Testis (tissue), 5 donors: ENCODE measurements at places on chromosomes 16 and 17.

GRCh38 chr17:80842456-80843013, 149.1 kb upstream of the CHMP6 start:
- no peak for DNase-seq

DNA sequence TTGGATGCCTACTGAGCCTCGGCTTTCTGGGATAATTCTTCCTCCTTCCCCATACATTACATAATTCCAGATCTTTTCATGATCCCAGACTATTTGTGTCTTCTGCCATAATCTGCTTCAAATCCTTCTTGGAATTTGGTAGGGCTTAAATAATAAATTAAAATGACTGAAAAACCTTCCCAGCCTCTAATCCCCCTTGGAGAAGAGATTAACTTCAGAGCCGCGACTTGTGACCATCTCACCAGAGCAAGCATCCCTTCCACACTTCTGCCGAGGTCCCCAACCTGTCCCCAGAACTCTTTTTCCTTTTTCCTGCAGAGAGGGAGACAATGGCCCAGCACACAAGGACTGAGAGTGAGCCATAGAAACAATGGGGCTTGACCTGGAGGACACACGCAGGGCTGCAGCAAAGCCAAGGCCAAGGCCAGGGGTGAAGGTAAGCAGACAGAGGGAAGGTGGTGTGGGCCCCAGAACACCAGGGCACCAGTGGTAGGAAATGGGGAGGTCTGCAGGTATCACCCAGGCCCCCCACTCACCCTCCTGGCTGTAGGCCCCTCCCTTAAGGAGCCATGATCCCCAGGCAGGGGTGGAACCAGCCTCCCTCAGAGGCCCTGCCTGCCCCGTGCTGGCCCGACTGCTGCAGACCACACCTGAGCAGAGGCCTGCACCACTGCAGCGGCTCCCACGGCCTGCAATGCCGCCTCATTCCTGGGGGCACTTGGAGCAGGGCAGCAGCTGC, 9.6 kb upstream of the BCAR1 start:
- DNase-seq, result no peak

DNA sequence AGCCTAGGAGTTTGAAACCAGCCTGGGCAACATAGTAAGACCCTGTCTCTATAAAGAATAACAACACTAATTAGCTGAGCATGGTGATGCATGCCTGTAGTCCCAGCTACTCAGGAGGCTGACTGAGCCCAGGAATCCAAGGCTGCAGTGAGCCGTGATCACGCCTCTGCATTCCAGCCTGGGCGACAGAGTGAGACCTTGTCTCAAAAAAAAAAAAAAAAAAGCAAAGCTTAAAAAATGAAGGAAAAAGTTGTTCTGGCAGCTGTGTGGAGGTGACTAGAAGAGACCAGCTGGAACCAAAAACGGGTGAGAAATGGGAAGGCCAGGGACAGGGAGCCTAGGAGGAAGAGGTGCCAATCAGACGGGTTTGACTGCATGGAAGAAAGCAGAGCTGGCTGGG, 4.2 kb downstream of the BCL7C start:
- no peak for DNase-seq

DNA sequence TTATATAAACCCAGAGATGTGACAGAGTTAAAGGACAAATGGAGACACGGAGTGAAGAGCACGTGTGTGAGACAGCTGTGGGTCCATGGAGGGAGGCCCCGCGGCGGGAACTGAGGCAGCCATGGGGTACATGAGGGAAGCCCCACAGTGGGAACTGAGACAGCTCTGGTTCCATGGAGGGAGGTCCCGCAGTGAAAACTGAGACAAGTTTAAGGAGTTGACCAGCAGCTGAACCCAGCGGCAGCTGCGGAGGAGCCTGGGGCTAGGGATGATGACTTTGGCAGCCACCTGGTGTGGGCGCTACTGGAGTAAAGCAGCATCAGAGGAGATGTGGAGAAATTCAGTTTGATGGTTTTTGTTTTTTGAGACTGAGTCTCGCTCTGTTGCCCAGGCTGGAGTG, 185.1 kb downstream of the RPTOR start:
- no peak for DNase-seq

DNA sequence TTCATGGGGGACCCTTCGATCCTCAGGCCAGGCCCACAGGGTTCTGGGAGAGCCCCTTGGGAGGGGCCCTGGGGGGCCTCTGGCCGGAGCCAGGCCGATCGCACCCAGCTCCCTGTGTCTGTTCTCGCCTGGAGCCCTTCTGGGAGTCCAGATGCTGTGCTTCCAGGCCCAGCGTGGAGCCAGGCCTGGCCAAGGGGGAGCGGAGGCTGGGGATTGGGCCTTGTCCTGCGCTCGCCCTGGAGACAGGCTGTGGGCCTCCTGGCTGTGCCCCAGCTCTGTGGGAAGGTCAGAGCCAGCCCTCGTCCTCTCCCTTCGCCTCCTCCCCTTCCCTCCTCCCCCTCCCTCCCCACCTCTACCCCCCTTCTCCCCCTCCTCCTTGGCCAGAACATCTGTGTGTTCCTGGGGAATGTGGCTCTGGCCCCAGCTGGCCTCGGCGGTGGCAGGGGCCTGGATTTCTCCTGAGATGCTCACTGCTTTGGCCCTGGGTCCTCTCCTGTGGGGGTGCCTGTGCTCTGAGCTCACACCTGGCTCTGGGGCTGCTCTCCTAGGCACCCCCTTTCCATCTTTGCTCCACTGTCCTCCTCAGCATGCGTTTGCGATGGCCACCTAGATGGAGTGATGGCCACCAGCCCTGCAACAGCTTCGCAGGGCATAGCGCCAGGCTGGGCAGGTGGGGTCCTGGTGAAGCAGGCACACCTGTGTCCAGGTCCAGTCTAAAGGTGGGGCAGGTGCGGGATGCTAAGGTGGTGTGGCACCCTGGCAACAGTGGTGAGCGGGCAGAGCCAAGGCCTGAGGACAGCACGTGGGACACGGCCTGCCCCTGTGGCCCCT, 90.6 kb upstream of the CIBAR2 start:
- peak; percentile 86 for DNase-seq

DNA sequence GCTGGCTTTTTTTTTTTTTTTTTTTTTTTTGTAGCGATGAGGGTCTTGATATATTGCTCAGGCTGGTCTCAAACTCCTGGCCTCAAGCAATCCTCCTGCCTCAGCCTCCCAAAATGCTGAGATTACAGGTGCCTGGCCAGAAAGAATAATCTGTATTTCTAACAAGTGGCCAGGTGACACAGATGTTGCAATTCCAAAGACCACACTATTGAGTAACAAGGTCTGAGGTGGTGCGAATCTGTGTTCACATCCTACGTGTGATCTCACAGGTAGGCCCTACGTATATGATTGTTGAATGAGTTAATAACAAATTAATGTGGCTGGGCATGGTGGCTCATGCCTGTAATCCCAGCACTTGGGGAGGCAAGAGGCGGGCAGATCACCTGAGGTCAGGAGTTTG, 33.3 kb downstream of the OTOA start:
- DNase-seq, result no peak

GRCh38 chr17:19702217-19702641, 14.2 kb downstream of the SLC47A2 start:
- DNase-seq, result peak; percentile 2

DNA sequence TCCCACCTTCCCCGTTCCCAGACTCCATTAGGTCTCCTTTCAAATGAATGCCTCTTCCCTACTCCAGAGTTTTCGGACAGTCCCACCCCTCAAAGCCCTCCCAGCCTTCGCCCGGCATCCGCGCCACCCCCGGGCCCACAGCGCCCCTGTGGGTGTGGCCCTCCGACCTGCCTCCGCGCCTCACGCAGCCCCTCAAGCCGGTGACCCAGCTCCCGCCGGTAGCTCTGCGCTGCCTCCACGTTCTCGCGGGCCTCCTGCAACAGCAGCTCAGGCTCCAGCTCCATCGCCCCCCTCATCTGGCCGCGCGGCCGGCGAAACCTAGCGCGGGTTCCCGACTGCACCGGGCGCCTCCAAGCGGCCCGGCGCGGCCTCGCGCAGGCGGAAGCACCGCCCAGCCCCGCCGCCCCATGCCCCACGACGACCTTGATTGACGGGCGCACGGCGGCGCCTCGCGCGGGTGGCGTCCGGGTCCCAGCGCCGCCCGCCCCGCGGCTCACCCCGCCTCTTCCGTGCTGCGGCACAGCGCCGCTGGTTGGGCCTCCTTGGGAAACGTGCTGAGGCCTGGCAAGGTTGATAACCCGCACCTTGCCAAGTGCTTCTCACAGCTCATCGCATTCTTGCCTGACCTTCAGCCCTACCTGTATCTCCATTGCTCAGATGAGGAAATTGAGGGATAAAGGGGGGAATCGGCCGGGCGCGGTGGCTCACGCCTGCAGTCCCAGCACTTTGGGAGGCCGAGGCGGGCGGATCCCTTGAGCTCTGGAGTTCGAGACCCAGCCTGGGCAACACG, at the start of gene CRLF3:
Gene CRLF3, minus strand, starts transcription at position 337 of the 790 bp plus-strand sequence. Its CDS starts 41 bp downstream, at position 296.
- peak; percentile 91 for DNase-seq

DNA sequence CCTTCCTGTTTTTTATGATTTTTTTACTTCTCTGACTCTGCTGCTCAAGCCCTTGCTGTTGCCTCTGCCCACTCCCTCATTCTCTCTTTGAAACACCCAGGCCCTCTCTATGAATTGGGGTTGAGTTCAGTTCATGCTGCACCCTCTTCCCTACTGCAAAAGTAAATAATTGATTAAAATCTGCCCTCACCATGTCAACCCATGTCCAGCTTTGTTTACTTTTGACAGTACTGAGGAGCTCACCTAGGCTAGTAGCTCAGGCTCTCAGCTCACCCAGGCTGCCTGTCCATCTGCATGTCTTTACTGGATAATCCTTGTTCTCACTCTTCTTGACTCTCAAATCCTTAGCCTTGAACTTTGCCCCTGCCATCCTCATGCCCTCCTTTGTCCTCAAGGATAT, 95.2 kb downstream of the SPACA3 start:
- DNase-seq, result no peak

- DNase-seq, result no peak
Observed at GRCh38 chr17:79420318-79421243, 190.3 kb downstream of the RBFOX3 start.

DNA sequence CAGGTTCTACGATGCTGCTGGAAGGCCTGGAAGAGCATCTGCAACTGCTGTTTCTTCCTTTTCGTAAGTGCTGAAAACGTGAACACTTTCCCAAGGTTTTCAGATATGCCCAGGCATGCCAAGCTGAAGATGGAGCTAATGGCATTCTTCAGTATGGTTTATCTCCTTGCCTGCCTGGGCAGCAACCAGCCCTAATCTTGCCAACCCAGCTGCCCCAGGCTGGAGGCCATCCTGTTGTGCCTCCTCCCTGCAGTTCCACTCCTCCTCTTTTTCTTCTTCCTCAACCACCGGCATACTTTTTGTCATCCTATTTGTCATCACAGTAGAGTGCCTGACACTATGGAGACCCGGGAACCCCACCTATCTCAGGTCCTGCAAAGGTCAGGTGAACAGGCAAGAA, 1849.3 kb downstream of the TP53TG3F start:
- DNase-seq, result no peak

DNA sequence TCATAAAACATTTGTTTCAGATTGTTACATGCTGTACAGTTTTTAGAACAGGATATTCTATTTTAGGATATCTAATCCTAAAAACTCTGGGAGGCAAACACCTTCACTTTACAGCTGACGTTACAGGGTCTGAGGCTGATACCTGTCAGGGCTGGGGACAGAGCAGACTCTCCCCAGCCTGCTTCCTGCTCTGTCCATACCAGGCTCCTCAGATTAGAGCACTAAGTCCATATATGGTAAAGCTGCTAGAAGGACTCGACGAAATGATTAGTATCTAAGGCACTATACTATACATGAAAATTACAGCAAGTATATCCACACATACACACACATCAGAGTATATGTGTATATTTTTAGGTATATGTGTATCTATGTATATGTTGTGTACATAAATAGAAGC, 125.2 kb downstream of the ZFHX3 start:
- no peak for DNase-seq

- peak; percentile 37 for DNase-seq
Observed at GRCh38 chr17:40526668-40527067, 25.2 kb upstream of the TNS4 start.

GRCh38 chr17:42346481-42346880, 41.8 kb downstream of the STAT3 start:
- DNase-seq, result no peak

GRCh38 chr16:88424587-88425235, 28.4 kb upstream of the ZFPM1 start:
- DNase-seq, result peak; percentile 44

DNA sequence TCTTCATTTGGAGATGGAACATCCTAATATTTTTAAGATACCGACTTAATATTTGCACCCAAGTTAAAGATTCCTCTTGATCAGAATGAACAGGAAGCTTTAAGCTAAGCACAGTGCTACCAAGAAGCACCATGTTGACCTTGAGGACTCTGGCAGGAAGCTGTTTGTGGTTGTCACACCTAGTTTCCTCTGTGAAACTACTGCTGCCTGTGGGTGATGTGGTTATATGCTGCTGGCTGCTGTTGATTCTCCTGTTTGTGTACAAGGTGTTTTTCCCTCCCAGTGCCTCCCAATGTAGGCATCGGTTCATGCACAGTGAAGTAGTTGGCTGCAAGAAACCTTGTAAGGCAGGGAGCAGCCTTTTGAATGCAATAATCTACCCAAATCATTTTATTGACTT, 23.4 kb downstream of the RBL2 start:
- DNase-seq, result no peak

DNA sequence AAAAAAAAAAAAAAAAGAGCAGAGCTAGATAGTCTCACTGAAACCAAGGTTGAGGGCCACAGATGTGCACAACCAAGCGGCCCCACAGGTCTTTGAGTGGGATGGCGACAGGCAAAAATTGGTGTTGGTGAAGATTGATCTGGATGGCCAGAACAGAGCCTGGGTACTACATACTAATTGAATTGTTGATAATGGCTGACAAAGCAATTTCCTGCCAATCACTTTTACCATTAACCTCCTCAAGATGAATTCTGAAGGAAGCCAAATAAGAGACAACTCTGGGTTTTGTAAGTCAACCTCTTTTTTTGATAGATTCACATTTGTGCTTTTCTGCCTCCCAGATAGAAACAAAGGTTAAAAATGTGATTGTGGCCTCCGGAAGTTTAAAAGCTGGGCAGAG, 19.4 kb upstream of the HS3ST3B1 start:
- DNase-seq, result no peak

DNA sequence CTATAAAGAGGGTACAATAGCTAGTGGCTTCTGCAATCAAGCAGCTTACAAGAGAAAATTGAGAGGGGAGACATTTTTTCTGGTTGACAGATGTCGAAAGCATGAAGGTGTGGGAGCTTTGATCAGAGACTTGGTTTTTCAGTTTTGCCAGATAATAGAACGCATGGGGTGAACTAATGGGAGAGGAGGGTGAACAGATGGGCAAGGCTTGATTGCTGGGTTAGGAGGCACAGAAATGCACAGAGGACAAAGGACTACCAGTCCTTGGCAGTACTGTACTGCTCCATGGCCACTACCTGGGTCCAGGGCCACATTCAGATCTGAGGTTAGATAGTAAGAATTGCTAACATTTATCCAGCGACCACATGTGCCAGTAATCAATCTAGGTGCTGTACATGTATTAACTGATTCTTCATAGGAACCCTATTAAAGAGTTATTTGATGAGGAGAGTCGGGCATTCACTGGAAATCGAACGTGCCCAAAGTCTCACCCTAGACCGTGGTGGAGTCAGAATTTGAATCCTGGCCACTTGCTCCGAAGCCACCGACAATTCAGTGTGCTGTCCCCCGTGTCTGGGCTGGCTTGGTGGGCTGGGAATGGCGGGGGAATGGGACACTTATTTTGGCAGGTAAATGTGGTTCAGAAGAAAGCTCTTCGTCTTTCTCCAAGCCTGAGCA, 873 bp upstream of the KSR1 start:
- DNase-seq, result no peak

GRCh38 chr17:66541461-66542128, 239.2 kb downstream of the PRKCA start:
- peak; percentile 30 for DNase-seq

- no peak for DNase-seq
Observed at GRCh38 chr16:2238150-2238837, 2.0 kb downstream of the DNASE1L2 start.
